ENCODE measurements at places on chromosomes 6 and 20. TPM values are rescaled to one million over a fixed set of nuclear protein-coding genes. Genes with fewer than 3 reads are reported as not detected.

DNA sequence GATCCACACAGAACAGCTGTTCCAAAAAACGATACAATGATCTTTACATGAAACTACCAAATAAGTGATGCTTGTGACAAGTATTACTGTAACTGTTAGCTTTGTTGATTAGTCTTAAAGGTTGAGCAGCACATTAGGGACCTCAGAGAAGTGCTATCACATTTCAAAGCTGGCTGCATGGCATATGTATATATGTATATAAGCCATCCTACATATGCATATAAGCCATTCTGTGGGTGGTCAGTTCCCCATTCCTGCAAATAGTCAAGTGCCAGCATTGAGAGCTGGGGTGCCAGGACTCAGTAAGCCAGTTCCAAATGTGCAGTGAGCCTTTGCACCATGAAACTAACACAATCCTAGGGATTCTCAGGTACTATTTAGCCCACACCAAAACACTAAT is 296.3 kb downstream of the FOXC1 start:
- H3K27me3 ChIP-seq, result no peaks in the 10 kb centered on the region
- H3K36me3 ChIP-seq, result peaks cover 12% of the 10 kb centered on the region
- DNase-seq, result no peak
- H3K4me3 ChIP-seq, result no peak overlapping the region
- H3K4me1 ChIP-seq, result no peaks in the 10 kb centered on the region

GRCh38 chr6:135983718-135984343 is 132.3 kb downstream of the PDE7B start:
- no peaks in the 10 kb centered on the region for H3K4me1 ChIP-seq
- no peak for DNase-seq
- H3K27ac ChIP-seq, result no peak overlapping the region
- no peak overlapping the region for H3K4me3 ChIP-seq
- H3K36me3 ChIP-seq, result no peaks in the 10 kb centered on the region

DNA sequence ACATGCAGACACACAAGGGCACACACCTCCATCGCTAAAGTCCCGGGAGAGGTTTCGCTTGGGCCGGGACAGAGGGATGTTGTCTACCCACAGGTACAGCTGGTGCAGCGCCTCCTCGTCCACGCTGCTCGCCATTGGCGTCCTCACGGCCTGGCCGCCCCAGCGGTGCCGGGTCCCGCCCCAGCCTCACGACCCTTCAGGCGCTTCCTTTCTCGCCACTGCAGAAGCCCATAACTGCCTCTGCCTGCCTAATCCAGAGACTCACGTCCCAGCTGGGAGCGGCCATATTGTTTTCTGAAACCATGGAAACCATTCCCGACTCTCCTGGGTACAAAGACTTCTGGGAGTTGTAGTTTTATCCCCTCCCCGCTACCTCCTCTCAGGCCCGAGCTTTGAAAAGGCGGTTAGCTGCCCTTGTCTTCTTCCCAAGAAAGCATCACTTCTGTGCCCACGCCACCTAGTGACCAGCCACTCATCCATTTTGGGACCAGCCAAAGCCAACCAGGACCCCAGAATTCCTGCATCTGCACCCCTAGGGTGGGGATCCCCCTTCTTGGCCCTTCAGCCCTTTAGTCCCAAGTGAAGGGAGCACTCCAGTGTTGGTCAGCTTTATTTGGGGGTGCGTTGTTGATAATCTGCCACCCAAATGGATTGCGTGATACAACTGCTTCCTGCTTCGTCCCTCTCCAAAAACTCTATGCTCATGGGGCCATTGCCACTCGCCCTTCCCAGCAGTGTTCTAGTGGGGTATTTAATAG is at the start of gene SPEF1:
Gene SPEF1, minus strand, starts transcription at position 296 of the 758 bp plus-strand sequence. Its CDS starts 161 bp downstream, at position 135.
- peak within 1 kb of the TSS; percentile 27 for H3K4me3 ChIP-seq
- H3K36me3 ChIP-seq, result peaks cover 10% of the 10 kb centered on the region
- peak; percentile 43 for DNase-seq
- H3K27ac ChIP-seq, result no peak within 1 kb of the TSS

DNA sequence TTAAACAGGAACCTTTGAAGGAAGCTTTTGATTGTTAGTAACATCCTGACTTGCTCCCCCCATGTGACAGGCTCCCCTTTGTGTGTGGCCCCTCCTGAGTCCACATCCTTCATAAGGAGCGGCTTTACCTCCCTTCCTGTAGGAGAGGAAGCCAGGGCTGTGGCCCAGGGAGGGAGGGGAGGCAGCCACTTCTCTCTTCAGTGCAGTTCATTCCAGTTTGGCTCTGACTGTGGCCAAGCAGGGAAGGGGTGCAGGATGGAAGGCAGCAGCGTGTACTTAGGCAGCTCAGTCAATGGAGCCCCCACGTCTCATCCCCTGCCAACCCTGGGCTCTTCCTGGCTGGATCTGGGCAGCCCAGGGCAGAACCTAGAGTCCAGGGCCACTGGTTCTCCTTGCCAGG is 295.2 kb downstream of the QKI start:
- peaks cover 5% of the 10 kb centered on the region for H3K4me1 ChIP-seq
- no peak overlapping the region for H3K4me3 ChIP-seq
- H3K36me3 ChIP-seq, result no peaks in the 10 kb centered on the region
- DNase-seq, result no peak
- H3K27ac ChIP-seq, result no peak overlapping the region

- no peaks in the 10 kb centered on the region for H3K4me1 ChIP-seq
- DNase-seq, result no peak
- H3K27me3 ChIP-seq, result peaks cover 12% of the 10 kb centered on the region
- no peak overlapping the region for H3K4me3 ChIP-seq
- H3K36me3 ChIP-seq, result no peaks in the 10 kb centered on the region
These were observed 298.2 kb upstream of the MARCKS start for GRCh38 chr6:113558966-113559365.

- peak overlapping the region; percentile 65 for H3K4me3 ChIP-seq
- peak overlapping the region; percentile 99 for H3K27ac ChIP-seq
- peak; percentile 83 for DNase-seq
- no peaks in the 10 kb centered on the region for H3K27me3 ChIP-seq
- H3K4me1 ChIP-seq, result peaks cover 93% of the 10 kb centered on the region
These were observed 62.6 kb downstream of the BACH2 start for GRCh38 chr6:90233994-90234393.

DNA sequence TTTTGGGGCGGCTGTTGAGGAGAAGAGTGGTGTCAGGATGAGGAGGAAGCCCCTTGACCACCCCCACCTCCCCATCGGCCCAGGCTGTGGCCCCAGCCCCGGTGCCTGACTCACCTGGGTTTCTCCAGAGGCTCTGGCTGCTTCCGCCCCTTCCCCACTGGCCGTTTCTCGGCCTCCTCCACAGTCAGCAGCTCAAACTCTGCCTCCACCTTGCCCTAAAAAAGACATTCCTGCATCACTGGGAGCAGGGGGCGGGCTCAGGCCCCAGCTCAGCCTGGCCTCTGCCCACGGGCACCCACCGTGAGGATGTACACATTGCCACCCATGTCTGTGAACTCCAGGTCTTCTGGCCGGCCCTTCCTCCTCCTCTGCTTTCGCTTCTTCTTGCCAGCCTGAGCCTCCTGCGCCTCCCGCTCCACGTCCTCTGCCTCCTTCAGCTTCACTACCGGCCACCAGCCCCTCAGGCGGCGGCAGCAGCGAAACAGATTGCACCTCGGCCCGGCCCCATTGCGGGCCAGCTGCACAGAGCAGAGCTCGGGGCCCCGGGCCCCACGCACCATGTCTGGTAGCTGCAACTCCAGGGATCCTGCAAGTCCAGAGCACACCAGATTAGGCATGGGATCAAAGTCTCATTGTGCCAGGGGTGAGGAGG is 17.3 kb downstream of the ERGIC3 start:
- H3K36me3 ChIP-seq, result no peaks in the 10 kb centered on the region
- no peaks in the 10 kb centered on the region for H3K4me1 ChIP-seq
- no peak overlapping the region for H3K4me3 ChIP-seq
- no peak for DNase-seq

- H3K4me3 ChIP-seq, result no peak overlapping the region
- no peak overlapping the region for H3K27ac ChIP-seq
- H3K4me1 ChIP-seq, result no peaks in the 10 kb centered on the region
- H3K36me3 ChIP-seq, result no peaks in the 10 kb centered on the region
- H3K27me3 ChIP-seq, result no peaks in the 10 kb centered on the region
These were observed 665.2 kb downstream of the DOK5 start for GRCh38 chr20:55140631-55141030.

DNA sequence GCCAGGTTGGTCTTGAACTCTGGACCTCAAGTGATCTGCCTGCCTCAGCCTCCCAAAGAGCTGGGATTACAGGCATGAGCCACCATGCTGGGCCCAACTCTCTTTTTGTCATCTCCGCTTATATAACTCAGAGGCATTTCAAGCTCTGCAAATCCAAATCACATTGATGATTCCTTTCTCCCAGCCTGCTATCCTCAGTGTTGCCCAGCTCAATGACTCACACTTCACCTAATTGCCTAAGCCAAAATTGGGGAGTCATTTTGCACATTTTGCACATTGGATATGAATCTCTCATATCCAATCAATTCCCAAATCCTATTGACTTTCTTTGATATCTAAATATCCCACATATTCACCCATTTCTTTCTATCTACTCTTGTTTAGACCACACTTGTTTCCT is 3.9 kb downstream of the UTRN start:
- H3K36me3 ChIP-seq, result no peaks in the 10 kb centered on the region
- H3K27me3 ChIP-seq, result peaks cover 25% of the 10 kb centered on the region
- H3K4me3 ChIP-seq, result no peak overlapping the region
- H3K4me1 ChIP-seq, result peaks cover 10% of the 10 kb centered on the region
- H3K27ac ChIP-seq, result no peak overlapping the region

GRCh38 chr6:13703496-13703895 is 8.1 kb downstream of the RANBP9 start:
- H3K36me3 ChIP-seq, result peaks cover 34% of the 10 kb centered on the region
- DNase-seq, result no peak
- H3K4me3 ChIP-seq, result no peak overlapping the region
- peaks cover 23% of the 10 kb centered on the region for H3K4me1 ChIP-seq
- H3K27me3 ChIP-seq, result no peaks in the 10 kb centered on the region

- no peaks in the 10 kb centered on the region for H3K36me3 ChIP-seq
- H3K4me3 ChIP-seq, result no peak overlapping the region
- H3K27me3 ChIP-seq, result peaks cover 17% of the 10 kb centered on the region
- no peaks in the 10 kb centered on the region for H3K4me1 ChIP-seq
- DNase-seq, result no peak
These were observed 22.5 kb downstream of the KIAA0408 start for GRCh38 chr6:127436578-127437110.

DNA sequence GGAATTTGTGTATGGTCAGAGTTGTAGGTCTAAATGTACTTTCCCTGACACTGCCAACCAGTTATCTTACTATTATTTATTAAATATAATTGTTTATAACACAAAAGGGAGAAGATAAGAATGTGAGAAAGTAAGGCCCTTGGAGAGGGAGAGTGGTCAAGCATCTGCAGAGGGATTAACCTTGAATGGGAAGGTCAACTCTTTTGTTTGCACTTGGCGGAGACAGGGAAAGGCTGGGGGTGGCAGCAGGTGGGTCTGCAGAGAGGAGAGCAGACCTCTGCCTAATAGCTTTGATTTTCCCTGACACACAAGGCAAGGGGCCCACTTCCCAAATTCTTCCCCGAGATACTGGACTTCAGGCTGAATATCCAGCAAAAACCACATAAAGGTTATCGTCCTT is 4.2 kb downstream of the LRP11 start:
- peaks cover 44% of the 10 kb centered on the region for H3K27me3 ChIP-seq
- no peak overlapping the region for H3K27ac ChIP-seq
- DNase-seq, result no peak
- no peaks in the 10 kb centered on the region for H3K36me3 ChIP-seq
- peaks cover 11% of the 10 kb centered on the region for H3K4me1 ChIP-seq
- no peak overlapping the region for H3K4me3 ChIP-seq

Gene MOG
- total RNA-seq, result not detected

Gene TPD52L2
- 58.6 TPM for total RNA-seq

Gene LKAAEAR1
- total RNA-seq, result 0.50 TPM

Gene ENPP4
- total RNA-seq, result 8.6 TPM

Measured in activated naive CD8-positive, alpha-beta T cell treated with anti-CD3 and anti-CD28 coated beads for 36 hours (primary cell).